ENCODE measurements at places on chromosomes 13 and 19.

DNA sequence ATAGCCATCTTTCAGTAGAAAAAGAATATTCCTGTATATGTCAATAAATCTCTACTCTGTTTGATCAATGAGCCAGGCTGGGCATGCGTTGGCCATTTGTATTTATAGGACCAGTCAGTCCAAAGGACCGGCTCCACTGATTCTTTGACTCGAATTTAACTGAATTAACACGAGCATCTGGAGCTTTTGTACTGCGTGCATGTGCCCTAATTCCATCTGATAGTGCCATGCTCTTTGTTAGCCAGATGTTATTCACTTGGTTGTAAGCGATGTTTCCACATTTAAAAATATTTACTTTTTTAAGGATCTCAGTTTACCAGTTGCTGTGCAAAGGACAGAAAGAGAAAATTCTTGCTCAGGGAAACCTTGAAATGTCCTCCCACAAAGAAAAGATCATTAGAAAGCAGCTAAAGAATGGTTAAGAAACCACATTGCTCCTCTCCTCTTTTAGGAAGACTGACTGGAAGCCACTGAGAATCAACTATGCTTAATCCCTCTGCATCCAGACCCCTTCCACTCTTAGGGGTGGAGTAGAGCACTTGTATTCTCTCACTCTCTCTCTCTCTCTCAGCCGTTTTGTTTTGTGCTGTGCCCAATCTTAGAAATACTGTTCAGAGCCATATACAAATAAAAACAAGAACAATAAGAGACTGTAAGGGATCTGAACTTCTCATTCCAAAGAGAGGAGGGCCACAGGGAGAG lies 165.8 kb downstream of the DCLK1 start:
- DNase-seq = no peak

DNA sequence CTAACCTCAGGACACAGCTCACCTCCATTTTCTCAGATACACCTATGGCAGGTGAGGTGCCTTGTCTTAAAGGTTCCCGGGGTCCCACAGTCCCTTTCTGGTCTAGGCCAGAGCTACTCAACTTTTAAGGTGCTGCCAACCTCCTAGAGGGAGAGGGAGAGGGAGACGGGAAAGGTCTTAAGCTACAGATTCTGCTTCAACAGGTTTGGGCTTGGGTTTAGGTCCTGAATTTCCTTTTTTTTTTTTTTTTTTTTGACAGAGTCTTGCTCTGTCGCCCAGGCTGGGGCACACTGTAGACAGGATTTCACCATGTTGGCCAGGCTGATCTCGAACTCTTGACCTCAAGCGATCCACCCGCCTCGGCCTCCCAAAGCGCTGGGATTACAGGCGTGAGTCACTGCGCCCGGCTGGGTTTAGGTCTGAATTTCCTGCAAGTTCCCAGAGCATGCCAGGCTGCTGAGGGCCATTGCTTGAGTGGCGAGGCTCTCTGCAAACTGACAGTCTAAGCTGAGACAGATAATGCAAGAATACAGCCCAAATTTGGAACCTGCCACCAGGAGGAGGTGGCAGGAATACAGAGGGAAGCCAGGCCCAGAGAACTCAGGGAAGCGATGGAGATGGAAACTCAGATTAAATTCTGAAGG lies 7.8 kb upstream of the SYCN start:
- no peak for DNase-seq

- no peak for DNase-seq
Observed at GRCh38 chr19:14112051-14112808, 5.3 kb downstream of the PRKACA start.

- no peak for DNase-seq
Observed at GRCh38 chr13:36914648-36915047, 5.4 kb downstream of the SMAD9 start.

DNA sequence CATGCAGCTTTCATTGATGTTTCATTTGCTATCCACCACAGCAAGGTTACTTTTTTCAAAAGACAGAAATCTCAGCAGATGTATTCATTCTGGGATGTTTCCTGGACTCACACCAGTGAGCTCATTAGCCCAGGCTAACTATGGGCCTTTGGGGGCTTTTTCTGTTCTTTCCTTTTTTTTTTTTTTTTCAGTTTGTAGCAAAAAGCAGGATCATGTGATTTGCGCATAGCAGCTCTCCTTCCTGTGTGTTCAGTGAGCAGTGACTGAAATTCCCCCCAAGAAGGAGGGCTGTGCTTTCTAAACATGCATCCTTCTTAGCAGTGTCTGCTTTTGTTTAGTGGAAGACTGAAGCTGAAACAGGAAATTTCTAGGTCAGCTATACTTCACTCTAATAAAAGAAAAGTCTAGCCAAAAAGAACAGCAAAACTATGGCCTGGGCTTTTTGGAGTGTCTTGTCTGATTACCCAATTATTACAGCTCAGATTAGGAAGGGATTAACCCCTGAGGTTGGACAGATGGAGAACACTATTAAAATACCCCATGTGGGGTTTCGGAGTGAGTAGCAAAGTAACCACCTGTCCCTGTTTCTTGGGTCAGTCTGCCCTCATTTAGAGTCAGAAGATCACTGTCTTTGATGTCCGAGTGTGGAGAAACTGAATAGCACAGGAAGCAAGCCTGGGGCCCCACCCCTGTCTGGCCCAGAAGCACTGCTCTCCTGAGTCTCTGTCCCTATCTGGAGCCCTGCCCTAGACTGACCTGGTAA lies 8.9 kb upstream of the AMER2 start:
- DNase-seq = no peak

DNA sequence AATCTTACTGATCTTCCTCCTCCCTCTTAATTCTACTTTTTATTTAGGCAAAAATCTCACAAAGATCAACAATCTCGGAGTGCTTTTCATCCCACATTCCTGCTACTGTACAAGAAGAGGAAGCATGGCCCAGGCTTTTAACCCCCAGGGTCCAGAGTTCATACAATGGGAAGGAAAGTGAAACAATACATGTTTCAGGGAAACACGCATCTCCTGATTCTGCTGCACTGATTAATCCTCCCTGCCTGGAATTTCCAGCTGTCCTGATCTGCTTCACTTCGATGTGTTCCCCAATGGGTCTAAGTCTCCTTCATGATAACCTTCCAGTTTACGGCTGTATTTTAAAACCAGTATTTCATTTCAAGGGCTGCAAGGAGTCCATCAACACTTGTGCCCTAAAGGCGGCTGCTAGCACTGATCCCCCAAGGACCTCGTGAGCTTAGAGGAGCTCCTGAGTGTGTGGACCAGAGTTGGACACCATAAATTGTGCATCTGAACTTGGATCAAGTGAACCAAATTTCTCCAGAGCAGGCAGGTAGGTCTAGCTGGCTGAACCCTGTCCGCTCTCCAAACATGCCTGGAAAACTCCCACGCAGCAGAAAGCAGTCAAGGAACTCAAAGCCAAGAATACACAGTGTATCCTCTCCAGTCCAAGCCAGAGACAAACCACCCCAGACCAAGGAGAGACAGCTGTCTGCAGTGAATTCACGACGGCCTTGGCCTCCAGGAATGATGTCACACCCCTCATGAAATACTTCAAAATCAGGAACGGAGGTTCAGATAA lies 44.3 kb downstream of the COL4A1 start:
- DNase-seq = no peak

- no peak for DNase-seq
Observed at GRCh38 chr19:48896191-48896720, 2.3 kb downstream of the TULP2 start.

DNA sequence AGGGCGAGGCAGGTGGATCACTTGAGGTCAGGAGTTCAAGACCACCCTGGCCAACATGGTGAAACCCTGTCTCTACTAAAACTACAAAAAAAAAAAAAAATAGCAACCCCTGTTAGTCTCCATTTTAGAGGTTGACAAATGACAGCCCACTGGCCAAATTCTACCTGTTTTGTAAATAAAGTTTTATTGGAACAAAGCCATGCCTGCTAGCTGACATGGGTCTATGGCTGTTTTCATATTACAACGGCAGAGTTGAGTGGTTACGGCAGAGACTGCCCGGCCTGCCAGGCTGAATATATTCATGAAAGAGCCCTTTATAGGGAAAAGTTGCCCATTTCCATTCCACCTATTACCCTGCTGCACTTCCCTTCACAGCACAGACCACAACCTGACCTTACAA lies 103.3 kb downstream of the ZNF557 start:
- DNase-seq = no peak

DNA sequence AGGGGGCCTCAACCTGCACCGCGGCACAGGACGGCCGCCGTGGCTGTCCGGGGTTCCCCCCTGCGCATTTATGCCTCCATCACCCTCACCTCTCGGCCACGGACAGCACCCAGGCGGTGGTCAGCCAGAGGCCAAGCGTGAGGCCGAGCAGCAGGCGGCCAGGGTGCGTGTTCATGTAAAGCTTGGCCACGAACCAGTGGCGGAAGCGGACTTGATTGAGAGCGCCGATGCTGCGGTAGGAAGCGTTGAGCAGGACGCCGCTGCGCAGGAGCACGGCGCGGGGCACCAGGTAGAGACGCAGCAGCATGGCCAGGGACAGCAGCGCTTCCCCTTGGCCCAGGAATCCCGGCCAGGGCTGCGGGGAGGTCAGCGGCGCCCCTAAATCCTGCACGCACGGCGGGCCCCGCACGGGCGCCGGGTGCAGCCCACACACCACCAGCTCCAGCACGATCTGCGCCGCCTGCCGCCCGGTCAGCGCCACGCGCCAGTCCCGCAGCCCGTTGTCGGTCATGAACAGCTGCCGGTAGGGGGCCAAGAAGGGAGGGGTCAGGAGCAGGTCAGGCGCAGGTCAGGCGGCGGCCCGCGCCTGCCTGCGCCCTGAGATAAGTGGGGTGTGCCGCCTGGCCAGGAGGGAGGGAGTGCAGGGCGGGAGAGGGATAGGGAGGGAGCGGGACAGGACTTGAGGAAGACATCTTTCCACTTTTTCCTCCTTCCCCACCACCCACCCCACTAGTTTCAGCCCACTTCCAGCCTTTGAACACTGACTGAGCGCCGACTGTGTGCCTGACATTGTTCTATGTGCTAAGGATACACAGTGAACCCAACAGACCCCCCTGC lies 6.5 kb downstream of the KCNN4 start:
- no peak for DNase-seq

GRCh38 chr13:92805766-92806165 lies 420.8 kb upstream of the GPC6 start:
- no peak for DNase-seq

DNA sequence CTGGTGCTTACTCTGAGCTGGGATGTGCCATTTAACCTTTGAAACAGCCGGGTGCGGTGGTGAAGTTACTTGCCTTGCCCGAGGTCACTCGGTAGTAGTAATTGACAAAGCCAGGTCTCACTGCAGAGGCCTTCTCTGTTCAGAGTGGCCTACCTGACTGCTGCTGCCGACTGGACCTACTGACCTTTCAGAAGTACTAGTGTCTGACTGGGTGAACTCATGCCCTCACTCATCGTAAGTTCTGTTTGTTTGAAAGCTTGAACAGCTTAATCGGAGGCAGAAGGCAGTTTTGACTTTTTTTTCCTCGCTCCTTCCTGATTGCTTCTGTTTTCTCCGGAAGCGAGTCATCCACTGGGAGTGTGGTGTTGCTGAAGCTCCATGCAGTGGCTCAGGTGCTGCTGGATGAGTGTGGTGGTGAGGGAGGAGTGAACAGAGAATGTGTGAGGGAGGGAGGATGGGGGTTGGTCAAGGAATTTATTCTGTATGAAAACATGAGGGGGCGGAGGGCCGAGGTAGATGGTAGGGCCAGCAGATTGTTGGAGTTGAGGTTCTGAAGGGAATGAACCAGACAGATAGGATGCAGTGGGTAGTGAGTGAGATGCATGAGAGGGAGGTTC lies 2.7 kb downstream of the SPINT2 start:
- no peak for DNase-seq

DNA sequence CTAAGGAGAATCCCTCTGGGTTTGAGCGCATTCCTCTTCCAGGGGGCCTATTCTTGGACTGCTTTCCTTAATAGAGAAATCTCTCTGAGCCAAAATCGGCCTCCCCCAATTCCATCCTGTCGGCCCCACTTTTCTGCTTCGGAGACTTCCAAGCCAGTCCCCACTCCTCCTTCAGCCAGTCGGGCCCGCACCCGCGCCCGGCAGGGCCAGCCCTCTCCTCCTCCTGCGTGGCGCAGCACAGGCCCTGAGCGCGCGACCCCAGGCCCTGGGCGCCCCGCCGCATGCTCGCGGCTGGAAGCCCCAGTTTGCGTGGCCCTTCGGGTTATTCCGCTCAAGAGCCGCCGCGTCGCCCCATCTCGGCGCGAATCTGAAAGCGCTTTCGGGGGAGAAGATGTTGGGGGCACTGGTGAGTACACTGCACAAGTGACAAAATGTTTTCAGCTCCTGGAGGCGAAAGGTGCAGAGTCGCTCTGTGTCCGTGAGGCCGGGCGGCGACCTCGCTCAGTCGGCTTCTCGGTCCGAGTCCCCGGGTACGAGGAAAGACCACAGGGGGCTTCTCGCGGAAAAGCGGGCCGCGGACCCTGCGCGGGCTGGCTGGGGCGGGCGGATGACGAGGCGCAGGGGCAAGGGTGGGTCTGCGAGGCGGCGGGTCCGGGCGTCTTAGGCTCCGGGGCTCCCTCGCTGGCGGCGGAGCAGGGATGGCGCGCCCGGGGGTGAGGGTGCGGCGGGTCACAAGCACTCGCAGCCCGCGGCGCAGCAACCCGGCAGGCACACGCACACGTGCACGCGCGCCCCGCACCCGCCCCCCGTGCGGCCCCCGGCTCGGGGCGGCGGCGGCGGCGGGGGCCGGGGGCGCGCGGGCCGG lies at the start of gene IL17D:
Gene IL17D (plus strand): TSS at position 785 of the 865 bp plus-strand sequence. CDS start 303 bp downstream, outside the sequence.
- DNase-seq = no peak

- no peak for DNase-seq
Observed at GRCh38 chr13:78060966-78061365, 142.3 kb upstream of the EDNRB start.

- no peak for DNase-seq
Observed at GRCh38 chr13:112078879-112079531, 12.1 kb downstream of the SOX1 start.

GRCh38 chr13:69107436-69107835 lies 1000.2 kb upstream of the ATXN8OS start:
- DNase-seq = no peak

DNA sequence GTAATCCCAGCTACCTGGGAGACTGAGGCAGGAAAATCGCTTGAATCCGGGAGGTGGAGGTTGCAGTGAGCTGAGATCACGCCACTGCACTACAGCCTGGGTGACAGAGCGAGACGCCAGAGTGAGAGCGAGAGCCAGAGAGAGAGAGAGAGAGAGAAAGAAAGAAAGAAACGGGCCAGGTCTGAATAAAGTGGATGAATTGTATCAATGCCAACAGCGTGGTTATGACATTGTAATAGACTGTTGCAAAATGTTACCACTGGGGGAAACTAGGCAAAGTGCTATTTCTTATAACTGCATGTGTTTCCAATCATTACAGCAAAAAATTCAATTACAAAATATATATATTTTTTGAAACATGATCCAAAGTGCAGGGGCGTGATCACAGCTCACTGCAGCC lies 11.8 kb upstream of the BTBD2 start:
- no peak for DNase-seq

DNA sequence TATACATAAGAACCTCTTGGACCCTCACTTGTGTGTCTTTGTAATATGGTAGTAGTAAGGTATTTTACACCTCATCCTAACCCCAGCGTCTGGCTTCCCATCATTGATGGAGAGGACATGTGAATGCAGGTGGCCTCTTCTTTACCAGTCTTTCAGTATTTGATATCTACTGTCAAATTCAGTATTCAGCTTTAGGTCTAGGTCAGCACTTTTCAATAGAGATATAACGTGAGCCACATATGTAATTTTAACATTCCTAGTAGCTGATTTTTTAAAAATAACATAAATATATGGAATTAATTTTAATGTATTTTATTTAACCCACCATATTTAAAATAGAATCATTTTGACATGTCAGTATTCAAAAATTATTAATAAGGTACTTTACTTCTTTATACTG lies 2.9 kb downstream of the RAP2A start:
- DNase-seq = no peak

All from NCI-H510A (cell line).